ENCODE measurements at places on chromosomes 4 and X. TPM values are rescaled to one million over a fixed set of nuclear protein-coding genes. Genes with fewer than 3 reads are reported as not detected.

SLC7A11 gene
- total RNA-seq: 18.7 TPM

SLC34A2 gene
- not detected for total RNA-seq

FGFBP2 gene
- 0.37 TPM for total RNA-seq

EDNRA gene
- 0.21 TPM for total RNA-seq

MND1 gene
- total RNA-seq: 11.6 TPM

TTC29 gene
- not detected for total RNA-seq

TRMT2B gene
- 17.1 TPM for total RNA-seq

ADGRL3 gene
- total RNA-seq: 0.06 TPM

TBX22 gene
- not detected for total RNA-seq

NAP1L3 gene
- 0.32 TPM for total RNA-seq

MFAP3L gene
- 4.8 TPM for total RNA-seq

GRIA3 gene
- not detected for total RNA-seq

C4orf54 gene
- total RNA-seq: not detected

DLG3 gene
- total RNA-seq: 6.6 TPM

GAGE12H gene
- not detected for total RNA-seq

NSG1 gene
- 9.9 TPM for total RNA-seq

STATH gene
- total RNA-seq: not detected

PABPC1L2B gene
- not detected for total RNA-seq

MAOB gene
- total RNA-seq: 0.29 TPM

REELD1 gene
- not detected for total RNA-seq

AFF2 gene
- not detected for total RNA-seq

Data from A549 treated with AZD2906 at 1 μM for 4 hours (cell line).